Effector memory CD4-positive, alpha-beta T cell (primary cell): ENCODE measurements at places on chromosomes 7 and 10.

- H3K4me3 ChIP-seq = no peak overlapping the region
- H3K4me1 ChIP-seq = no peaks in the 10 kb centered on the region
- H3K27ac ChIP-seq = no peak overlapping the region
- no peak for DNase-seq
Measured at GRCh38 chr10:60096761-60097513, 190.6 kb upstream of the CCDC6 start.

DNA sequence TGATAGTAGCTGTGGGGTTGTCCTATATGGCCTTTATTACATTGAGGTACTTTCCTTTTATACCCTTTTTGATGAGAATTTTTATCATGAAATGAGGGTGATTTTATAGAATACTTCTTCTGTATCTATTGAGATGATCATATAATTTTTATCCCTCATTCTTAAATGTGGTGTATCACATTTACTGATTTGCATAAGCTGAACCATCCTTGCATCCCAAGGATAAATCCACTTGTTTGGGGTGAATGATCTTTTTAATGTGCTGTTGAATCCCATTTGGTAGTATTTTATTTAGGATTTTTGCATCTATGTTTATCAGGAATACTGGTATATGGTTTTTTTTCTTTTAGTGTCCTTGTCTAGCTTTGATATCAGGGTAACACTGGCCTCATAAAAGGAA, 84.5 kb upstream of the IL6 start:
- H3K4me3 ChIP-seq = no peak overlapping the region
- DNase-seq = no peak
- no peaks in the 10 kb centered on the region for H3K36me3 ChIP-seq
- H3K27me3 ChIP-seq = no peaks in the 10 kb centered on the region
- no peaks in the 10 kb centered on the region for H3K4me1 ChIP-seq

- no peak overlapping the region for H3K4me3 ChIP-seq
- H3K27me3 ChIP-seq = no peaks in the 10 kb centered on the region
- no peaks in the 10 kb centered on the region for H3K4me1 ChIP-seq
- H3K27ac ChIP-seq = no peak overlapping the region
- no peak for DNase-seq
- no peaks in the 10 kb centered on the region for H3K36me3 ChIP-seq
Measured at GRCh38 chr10:92814790-92815189, 33.5 kb upstream of the EXOC6 start.

DNA sequence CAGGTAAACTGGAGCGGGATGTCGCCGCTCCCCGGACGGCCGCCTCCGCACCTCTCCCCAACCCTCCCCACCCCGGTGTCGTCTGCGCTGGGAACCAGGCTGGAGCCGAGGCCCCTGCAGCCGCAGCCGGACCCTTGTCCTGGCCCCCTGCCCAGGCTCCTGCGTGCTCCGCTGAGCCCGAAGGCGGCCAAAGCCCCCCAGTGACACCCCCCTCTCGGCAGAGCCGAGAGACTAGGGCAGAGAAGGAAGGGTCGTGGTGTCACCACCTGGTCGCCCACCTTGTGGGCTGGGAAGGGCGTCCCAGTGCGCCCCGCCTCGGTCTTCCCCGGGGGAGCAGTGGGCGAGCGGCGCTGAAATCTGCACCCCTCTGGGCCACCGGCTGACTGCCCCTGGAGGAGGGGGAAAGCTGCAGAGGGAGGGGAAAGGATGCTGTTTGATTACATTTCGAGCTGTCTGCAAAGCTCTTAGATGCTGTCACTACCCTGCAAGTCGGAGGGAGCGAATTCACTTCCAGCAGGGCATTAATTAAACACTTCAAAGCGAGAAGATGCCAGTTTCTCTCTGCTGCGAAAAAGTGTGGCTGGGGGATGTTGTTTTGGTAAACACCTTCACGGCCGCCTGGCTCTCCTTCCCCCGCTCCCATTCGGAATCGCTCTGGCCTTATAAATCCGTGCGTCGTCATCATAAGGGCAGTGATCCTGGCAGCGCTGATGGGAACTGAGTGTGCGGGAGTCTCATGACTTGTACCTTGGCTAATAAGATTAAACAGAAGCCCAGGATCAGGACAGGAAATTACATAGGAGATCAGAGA, 622 bp downstream of the DYNC1I1 start:
- H3K27me3 ChIP-seq = peaks cover 7% of the 10 kb centered on the region
- no peak for DNase-seq
- no peak overlapping the region for H3K27ac ChIP-seq
- H3K36me3 ChIP-seq = no peaks in the 10 kb centered on the region
- no peaks in the 10 kb centered on the region for H3K4me1 ChIP-seq

DNA sequence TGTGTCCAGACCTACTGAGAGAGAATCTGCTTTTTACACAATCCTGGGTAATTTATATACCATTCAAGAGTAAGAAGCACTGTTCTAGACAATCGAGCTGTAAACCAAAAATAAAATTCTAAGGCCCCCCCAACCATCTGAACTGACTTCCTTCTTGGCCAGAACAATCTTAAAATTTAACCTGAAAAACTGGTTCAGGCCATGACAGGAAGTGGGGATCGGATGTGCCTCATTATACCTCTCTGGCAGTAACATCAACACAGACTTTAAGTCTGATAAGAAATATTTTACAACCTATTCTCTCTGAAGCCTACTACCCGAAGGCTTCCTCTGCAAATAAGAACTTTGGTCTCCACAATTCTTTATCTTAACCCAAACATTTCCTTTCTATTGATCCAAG, 75.2 kb upstream of the KIF5B start:
- DNase-seq = no peak
- H3K27me3 ChIP-seq = no peaks in the 10 kb centered on the region
- H3K27ac ChIP-seq = no peak overlapping the region
- H3K4me1 ChIP-seq = no peaks in the 10 kb centered on the region
- H3K4me3 ChIP-seq = no peak overlapping the region
- no peaks in the 10 kb centered on the region for H3K36me3 ChIP-seq

- no peaks in the 10 kb centered on the region for H3K36me3 ChIP-seq
- peaks cover 15% of the 10 kb centered on the region for H3K27me3 ChIP-seq
- H3K4me3 ChIP-seq = no peak overlapping the region
- no peak overlapping the region for H3K27ac ChIP-seq
Measured at GRCh38 chr10:117003336-117003735, 1.7 kb downstream of the SHTN1 start.

DNA sequence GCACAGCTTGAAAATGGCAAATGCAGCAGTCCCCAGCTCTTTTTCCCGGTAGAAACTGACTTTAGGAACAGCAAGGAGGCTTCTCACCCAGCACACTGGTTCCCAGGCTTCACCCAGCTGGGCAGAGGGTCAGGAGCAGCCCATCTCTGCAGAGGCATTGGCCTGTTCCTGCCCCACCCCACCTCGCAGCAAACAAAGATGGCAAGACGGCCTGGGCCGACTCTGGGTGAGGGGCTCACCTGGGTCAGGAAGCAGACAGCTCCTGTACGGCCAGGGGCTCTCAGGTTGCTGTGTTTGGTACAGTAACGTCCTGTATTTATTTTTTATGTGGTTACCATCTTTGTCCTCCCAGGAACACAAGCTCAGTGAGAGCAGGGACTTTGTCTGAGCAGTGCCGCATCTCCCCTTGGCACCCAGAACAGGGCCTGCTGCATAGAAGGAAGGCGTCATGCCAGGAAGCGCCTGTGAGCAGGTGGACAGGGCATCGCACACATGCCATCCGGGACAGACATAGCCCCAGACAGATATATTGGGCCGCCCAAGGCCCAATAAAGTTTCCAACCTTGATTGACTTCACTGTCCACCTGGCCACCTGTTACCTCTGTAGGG, 585.0 kb upstream of the FOXK1 start:
- H3K27me3 ChIP-seq = no peaks in the 10 kb centered on the region
- no peak overlapping the region for H3K27ac ChIP-seq
- H3K4me3 ChIP-seq = no peak overlapping the region
- no peaks in the 10 kb centered on the region for H3K4me1 ChIP-seq

DNA sequence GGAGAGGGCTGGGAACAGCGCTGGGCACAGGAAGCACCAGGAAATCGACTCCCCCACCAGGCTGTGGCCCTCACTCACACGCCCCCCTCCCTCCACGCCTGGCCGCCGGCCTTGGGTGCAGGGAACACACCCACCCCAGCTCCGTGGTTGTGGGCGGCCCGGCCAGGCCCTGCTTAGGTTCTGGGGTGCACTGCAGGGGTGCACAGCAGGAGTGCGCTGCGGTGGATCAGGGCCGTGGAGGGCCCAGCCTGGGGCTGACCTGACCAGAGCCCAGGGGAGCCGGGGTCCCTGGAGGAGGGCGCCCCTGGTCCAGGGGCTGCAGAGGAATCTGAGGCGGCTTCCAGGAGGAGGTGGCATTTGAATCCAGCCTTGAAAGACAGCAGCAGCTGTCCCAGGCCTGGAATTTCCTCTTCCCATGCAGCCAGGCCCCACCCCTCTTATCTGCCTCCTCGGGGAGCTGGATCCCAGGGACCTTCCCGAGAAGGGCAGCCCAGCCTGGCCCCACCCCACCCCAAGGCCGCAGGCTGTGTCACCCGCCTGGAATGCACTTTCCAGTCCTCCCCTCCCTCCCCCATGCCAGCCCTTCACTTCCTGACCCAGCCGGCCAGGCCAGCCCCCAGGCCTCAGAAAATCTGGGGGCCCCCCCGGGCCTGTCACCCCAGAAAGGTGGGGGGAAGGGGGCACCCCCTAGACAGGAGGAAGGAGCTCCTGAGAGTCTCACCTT, 18.4 kb upstream of the PDGFA start:
- no peaks in the 10 kb centered on the region for H3K4me1 ChIP-seq
- no peak overlapping the region for H3K27ac ChIP-seq
- H3K4me3 ChIP-seq = no peak overlapping the region
- no peaks in the 10 kb centered on the region for H3K27me3 ChIP-seq
- DNase-seq = no peak

GRCh38 chr7:121603886-121604285, 207.8 kb upstream of the FAM3C start:
- no peaks in the 10 kb centered on the region for H3K4me1 ChIP-seq
- no peak overlapping the region for H3K27ac ChIP-seq
- H3K36me3 ChIP-seq = no peaks in the 10 kb centered on the region
- DNase-seq = no peak

DNA sequence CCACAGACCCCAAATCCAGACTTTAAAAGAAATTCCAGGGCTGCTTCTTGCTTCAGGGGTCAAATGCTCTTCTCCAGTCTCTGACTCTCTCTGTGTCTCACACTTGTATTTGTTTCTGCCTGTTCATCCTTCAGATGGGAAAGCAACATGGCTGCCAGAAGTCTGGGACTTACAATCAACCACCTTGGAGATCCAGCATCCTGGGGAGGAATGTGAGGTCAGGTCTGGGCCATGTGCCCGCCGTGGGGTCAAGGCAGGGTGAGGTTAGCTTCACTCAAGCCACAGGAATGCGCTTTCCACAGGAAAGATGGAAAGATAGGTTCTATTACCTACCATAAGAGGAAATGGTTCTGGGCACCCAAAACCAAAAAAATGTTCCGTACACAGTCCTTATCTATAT, 34.3 kb upstream of the NPVF start:
- no peaks in the 10 kb centered on the region for H3K4me1 ChIP-seq
- no peak overlapping the region for H3K4me3 ChIP-seq
- H3K27ac ChIP-seq = no peak overlapping the region
- DNase-seq = no peak
- no peaks in the 10 kb centered on the region for H3K27me3 ChIP-seq
- H3K36me3 ChIP-seq = no peaks in the 10 kb centered on the region

DNA sequence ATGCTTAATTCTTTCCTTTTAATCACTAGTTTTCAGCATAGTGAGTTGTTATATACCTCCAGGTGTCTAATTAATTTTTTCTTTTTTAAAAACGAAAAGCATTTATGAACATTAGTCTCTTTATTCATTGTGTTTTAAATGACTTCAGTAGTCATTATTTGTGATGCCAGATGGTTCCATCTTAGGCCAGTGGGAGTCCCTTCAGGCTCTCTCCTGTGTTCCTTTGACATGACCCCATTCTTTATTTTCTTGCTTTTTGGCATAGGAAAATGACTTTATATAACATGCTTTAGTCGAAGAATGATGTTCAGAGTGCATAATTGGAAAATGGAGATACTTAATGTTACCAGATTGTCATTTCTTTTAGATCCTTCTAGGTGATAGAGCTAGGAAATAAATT, 24.4 kb downstream of the MKLN1 start:
- no peak for DNase-seq
- H3K27me3 ChIP-seq = no peaks in the 10 kb centered on the region
- no peaks in the 10 kb centered on the region for H3K4me1 ChIP-seq
- H3K27ac ChIP-seq = no peak overlapping the region

- no peaks in the 10 kb centered on the region for H3K27me3 ChIP-seq
- no peak overlapping the region for H3K4me3 ChIP-seq
- no peak overlapping the region for H3K27ac ChIP-seq
- no peaks in the 10 kb centered on the region for H3K4me1 ChIP-seq
- H3K36me3 ChIP-seq = no peaks in the 10 kb centered on the region
- no peak for DNase-seq
Measured at GRCh38 chr7:36545291-36545690, 155.6 kb downstream of the ANLN start.

GRCh38 chr10:98858525-98858924, 377.1 kb downstream of the HPSE2 start:
- no peak overlapping the region for H3K27ac ChIP-seq
- no peaks in the 10 kb centered on the region for H3K27me3 ChIP-seq
- no peaks in the 10 kb centered on the region for H3K4me1 ChIP-seq
- no peak for DNase-seq
- H3K36me3 ChIP-seq = no peaks in the 10 kb centered on the region

DNA sequence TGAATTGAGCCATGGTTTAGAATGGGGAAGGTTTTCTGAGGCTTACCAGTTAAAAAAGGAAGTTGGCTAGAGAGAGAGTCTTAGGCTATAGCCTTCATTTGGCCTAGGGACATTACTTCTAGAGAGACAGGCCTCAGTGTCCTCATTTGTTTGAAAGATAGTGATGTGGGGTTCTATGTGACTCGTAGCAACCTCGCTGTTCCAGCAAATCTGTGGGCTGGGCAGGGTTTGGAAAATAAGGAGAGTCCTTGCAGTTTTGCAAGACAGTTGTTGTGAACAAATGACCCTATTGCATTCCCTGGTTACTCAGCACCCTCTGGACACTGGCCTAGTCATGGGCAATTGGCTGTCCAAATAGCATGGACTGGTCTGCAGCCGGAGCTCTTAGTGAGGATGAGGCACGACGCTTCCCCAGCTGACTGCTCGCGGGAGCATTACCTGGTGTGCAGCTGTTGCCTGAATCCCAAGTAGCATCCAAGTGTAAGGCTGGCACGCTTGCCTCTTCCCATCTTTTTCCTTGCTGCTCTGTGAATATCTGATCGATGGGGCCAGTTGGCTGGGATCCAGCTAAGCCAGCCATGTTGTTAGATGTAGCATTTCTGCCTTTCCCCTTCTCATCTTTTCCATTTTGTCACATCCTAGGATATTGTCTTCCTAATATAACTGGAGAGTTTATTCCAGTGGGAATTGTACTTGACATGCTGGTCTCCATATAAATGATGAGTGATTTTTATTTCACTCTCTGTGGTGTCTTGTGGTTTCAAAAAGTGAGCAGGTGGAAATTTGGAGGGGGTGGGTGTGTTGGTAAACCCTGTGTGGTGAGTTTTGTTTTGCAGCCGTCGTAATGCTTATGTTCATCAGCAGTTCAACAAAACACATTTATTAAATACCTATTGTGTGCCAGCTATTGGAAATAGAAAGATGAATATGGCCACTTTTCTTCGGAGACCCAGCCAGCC, 99.8 kb downstream of the SND1 start:
- DNase-seq = no peak
- no peak overlapping the region for H3K27ac ChIP-seq
- H3K36me3 ChIP-seq = no peaks in the 10 kb centered on the region
- H3K4me1 ChIP-seq = no peaks in the 10 kb centered on the region
- no peaks in the 10 kb centered on the region for H3K27me3 ChIP-seq

GRCh38 chr7:1700536-1701333, 30.7 kb downstream of the ELFN1 start:
- H3K36me3 ChIP-seq = no peaks in the 10 kb centered on the region
- DNase-seq = no peak
- H3K4me1 ChIP-seq = peaks cover 3% of the 10 kb centered on the region
- no peak overlapping the region for H3K4me3 ChIP-seq
- peaks cover 3% of the 10 kb centered on the region for H3K27me3 ChIP-seq
